ENCODE measurements at places on chromosomes 12 and 14. TPM values are rescaled to one million over a fixed set of nuclear protein-coding genes. Genes with fewer than 3 reads are reported as not detected.

DNA sequence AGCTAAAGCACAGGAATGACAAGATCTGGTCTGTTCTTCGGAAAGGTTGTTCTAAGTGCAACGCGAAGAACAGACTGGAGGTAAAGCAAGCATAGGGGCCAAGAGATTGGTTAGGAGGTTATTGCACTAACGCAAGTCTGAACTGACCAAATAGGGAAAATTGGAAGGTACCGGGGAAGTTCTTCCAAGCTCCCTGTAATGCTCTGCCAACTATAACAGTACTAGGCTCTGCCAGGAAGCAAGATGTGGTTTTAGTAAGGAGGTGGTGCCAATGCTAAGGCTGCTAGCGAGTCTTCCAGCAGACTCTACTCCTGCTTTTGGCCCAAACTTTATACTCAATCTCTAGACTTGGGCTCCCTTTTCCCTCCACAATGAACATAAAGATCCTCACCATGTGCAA is 138.6 kb downstream of the PAWR start:
- no peak for DNase-seq

The C12orf60 gene
- 0.54 TPM for total RNA-seq

- no peak for DNase-seq
Observed at GRCh38 chr12:13220838-13221237, 24.3 kb downstream of the EMP1 start.

The GDF3 gene
- not detected for total RNA-seq

The SMIM41 gene
- not detected for total RNA-seq

GRCh38 chr12:55899082-55899481 is 28.6 kb downstream of the PYM1 start:
- DNase-seq: no peak

The DMAC2L gene
- total RNA-seq: 14.0 TPM

DNA sequence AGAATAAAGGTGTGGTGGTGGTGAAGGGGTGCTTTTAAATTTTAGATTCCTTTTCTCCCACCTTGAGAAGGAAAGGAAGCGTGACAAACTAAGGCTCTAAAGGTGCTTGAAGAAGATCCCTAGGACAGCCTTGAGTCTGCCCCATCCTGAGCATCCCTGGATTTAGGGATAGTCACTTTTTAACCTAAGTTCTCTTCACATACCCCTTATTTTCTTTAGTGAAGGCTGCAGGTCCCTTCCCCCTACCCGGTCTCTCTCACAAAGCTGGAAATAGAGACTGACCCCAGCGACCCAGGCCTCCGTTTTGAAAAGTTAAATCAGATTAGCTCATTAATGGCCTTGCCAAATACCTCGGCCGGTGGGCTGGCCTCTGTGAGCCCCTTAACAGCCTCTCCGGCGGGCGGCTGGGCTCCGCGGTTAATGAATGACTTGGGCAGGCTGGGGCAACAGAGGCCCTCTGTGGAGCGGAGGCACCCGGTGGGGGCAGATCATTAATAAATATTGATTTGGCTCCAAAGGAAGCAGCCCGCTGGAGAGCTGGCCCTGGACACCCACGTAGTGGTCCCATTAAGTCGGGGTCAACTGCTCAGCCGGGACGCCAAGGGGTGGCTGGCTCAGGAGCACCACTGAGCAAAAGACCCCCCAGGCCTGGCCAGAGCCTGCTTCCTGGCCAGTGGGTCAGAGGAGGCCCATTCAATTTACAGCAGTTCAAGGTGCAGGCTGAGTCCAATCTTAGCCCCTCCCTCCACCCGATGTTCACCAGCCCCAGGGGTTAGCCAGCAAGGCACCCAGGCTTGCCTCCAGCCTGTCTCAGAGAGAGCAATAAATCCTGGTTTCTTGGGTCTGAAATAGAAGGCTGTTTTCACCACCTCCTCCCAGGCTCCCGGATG is 31.8 kb downstream of the PAH start:
- DNase-seq: no peak

The C12orf50 gene
- total RNA-seq: not detected

- no peak for DNase-seq
Observed at GRCh38 chr12:10614056-10614370, 604 bp upstream of the MAGOHB start.

DNA sequence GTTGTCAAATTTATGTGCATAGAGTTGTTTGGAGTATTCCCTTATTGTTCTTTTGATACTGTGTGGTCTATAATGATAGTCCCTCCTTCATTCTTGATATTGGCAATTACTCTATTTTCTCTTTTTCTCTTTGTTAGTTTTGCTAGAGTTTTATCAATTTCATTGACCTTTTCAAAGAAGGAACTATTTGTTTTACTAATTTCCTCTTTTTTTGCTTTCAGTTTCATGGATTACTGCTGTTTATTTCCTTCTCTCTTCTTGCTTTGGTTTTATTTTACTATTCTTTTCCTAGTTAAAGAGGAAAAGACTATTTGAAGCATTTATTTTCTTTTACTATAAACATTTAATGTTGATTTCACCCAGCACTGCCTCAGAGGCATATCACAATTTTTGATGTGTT is 250.9 kb upstream of the PELI2 start:
- no peak for DNase-seq

The FGF6 gene
- total RNA-seq: not detected

The NANOG gene
- 0.62 TPM for total RNA-seq

The ACOT4 gene
- total RNA-seq: 2.7 TPM

GRCh38 chr12:12265571-12266388 is 1.1 kb downstream of the LRP6 start:
- no peak for DNase-seq

GRCh38 chr12:10957741-10958140 is 18.7 kb upstream of the TAS2R14 start:
- no peak for DNase-seq

- DNase-seq: no peak
Observed at GRCh38 chr12:26226122-26226521, 30.7 kb downstream of the SSPN start.

The KRT73 gene
- not detected for total RNA-seq

The PFKM gene
- total RNA-seq: 56.1 TPM

DNA sequence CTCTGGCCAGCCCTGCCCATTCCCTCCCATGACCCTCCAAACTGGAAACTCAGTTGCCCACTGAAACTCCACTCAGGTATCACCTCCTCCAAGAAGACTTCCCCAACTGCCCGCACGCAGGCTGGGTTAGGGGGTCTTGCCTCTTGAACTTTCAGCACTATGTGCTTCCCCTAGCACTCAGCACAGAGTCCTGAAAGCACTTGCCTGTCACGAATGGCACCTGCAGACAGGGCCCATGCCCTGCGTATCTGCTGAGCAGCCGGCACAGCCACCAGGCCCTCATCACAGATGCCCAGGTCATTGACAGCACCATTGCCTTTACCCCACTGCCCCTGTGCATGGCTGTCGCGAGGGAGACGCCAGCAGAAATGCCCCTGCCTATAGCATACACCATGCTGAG is 11.2 kb downstream of the CCDC88C start:
- DNase-seq: no peak

GRCh38 chr12:131130311-131130911 is 176.7 kb downstream of the ADGRD1 start:
- no peak for DNase-seq

- no peak for DNase-seq
Observed at GRCh38 chr14:29391801-29392200, 535.8 kb downstream of the PRKD1 start.

GRCh38 chr14:33406766-33407165 is 468.1 kb downstream of the NPAS3 start:
- DNase-seq: no peak

- no peak for DNase-seq
Observed at GRCh38 chr12:53827306-53827705, 75.5 kb upstream of the CISTR start.

- no peak for DNase-seq
Observed at GRCh38 chr12:11561411-11561810, 88.1 kb upstream of the ETV6 start.

The RHOJ gene
- 0.28 TPM for total RNA-seq

GRCh38 chr12:58099476-58099875 is 158.1 kb downstream of the ATP23 start:
- DNase-seq: no peak

The BBOF1 gene
- 1.9 TPM for total RNA-seq

DNA sequence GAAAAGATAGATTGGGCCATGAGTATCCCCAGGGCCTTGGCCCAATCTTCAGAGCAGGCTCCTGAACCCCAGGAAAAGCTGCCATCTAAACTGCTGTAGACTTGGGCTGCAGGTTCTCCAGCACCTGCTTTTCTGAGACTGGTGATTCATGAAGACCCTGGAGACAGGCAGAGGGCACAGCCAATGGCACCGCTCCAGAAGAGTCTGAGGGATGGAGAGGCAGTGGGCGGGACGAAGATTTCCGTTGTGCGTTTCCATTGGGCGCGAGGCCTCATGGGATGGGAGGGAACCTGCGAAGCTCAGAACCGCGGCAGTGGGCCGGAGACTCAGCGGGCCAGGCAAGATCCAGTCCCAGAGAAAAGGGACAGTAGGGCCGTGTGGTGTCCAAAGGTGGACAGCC is 375.1 kb downstream of the IPO8 start:
- DNase-seq: no peak

The ZDHHC22 gene
- 0.46 TPM for total RNA-seq

The CSRP2 gene
- 7.8 TPM for total RNA-seq

DNA sequence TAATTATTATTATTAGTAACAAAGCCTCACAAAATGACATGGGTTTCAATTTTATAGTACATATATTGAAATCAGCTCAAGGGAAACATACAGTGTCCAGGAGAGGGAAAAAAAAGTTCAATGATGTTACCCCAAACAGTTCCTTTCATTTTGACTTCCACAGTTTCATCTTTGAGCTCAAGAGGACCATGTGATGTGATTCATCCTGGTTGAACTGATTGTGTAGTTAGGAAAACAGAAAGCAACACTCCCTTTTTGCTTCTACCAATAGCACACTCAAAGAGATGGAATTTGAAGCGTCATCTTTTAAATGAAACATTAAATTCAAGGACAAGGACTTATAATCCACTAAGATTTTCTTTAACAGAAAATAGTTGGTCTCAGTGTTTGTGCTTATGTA is 461.0 kb downstream of the FOXG1 start:
- no peak for DNase-seq

DNA sequence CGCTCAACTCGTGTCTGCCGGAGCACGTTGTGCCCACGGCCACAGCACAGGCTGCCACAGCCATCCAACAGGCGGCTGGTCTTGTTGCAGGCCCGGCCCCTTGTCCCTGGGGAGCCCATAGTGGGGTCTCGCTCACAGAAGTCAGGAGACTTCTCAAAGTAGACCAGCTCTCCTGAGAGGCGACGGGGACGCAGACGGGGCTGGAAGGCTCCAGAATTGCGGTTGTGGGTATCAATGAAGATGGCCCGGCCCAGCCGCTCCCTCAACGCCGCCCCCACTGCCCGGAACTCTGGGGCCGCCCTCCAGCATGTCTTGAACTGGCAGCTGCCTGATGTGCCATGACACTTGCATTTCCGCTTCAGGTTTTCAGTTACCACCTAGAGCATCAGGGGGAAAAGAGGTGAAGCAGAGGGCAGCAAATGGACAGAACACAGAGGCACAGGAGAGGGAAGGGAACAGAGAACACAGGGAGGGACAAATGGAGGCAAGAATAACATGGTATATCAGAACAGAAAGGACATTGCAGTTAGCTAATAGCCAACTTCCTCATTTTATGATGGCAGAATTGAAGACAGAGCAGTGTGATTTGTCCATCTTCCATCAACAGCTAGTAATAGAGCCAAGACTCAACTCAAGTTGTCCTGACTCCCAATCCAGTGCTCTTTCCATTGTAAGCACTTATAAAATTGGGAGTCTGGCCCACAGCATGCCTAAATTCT is 5.2 kb downstream of the WNT10B start:
- DNase-seq: no peak

DNA sequence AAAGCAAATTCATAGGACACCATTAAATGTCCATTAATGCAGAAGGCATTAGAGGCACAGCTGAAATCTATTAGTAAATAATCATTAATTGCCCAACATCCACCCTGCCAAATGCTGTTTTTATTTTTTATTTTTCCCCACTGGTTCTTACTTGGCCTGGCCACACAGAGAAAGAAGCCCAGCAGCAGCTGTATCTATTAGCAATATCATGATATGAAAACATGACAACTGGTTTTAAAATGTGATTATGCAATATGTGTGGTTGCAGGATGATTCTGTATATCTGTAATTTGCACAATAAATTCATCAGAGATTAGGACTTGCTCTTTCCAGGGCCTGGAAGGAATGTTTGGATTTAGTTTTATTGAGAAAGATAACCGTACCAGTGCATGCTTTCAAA is 44.9 kb downstream of the SIX6 start:
- no peak for DNase-seq

GRCh38 chr12:12502815-12503151 is 59.9 kb downstream of the DUSP16 start:
- DNase-seq: no peak

DNA sequence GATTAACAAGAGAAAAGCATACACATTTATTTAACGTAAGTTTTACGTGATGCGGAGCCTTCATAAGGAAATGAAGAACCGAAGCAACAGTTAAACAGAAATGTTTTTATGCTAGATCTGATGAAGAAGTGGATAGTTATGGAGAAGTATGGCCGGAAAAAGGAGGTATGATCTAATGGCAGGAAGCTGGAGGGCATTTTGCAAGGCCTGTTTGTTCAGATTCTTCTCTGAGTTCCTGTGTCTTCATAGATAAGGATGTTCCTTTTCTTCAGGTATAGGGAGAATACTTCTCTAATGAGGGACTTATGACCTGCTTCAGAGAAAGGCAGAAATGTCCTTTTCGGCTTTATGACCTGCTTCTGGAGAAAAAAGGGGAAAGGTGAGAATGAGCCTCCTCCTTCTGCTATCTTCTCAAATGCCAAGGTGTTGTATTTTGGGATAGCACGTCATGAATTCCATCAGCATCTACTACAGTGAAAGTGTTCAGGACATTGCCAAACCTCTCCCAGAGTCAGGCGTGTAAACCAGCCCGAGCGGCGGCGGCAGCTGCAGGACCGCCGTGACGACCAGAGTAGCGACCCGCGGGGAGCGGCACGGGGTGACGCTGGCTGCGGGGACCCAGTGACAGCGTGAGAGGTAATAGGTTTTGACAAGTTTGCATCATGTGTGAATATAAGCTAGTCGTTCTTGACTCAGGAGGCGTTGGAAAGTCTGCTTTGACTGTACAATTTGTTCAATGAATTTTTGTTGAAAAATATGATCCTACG is 33.7 kb upstream of the SGPP1 start:
- DNase-seq: no peak

The MYH6 gene
- total RNA-seq: not detected

GRCh38 chr12:119685375-119685774 is 17.4 kb downstream of the PRKAB1 start:
- DNase-seq: no peak

- DNase-seq: no peak
Observed at GRCh38 chr12:125210104-125210755, 145.0 kb downstream of the AACS start.

The PRH2 gene
- total RNA-seq: not detected

The RILPL2 gene
- total RNA-seq: 5.4 TPM

- DNase-seq: no peak
Observed at GRCh38 chr12:82461836-82462235, 103.5 kb downstream of the METTL25 start.

The CD163 gene
- 0.64 TPM for total RNA-seq

The TSPAN8 gene
- total RNA-seq: 4.2 TPM

DNA sequence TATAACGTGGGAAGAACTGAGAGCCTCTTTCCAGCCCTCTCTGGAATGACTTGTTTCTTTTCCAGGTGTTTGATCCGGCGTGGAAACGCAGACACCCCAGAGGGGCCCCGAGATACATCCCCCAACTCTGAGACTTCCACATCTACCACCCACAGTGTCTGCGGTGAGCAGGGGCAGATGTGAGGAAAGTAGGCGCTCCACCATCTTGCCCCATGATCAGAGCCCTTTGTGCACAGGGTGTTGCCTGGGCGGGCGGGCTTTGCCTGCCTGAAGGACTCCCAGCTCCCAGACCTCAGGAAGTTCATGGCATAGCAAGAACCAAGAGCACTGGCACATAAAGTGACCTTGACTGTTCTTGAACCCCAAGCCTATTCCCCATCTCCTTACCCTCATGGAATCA is 2.8 kb downstream of the CARMIL3 start:
- DNase-seq: no peak

The RCOR1 gene
- 27.1 TPM for total RNA-seq

All from Panc1 (cell line).